ENCODE measurements at places on chromosomes 7 and 10. TPM values are rescaled to one million over a fixed set of nuclear protein-coding genes. Genes with fewer than 3 reads are reported as not detected.
A peak's percentile ranks its signal among the peaks of the same experiment; 100 is the strongest.

DNA sequence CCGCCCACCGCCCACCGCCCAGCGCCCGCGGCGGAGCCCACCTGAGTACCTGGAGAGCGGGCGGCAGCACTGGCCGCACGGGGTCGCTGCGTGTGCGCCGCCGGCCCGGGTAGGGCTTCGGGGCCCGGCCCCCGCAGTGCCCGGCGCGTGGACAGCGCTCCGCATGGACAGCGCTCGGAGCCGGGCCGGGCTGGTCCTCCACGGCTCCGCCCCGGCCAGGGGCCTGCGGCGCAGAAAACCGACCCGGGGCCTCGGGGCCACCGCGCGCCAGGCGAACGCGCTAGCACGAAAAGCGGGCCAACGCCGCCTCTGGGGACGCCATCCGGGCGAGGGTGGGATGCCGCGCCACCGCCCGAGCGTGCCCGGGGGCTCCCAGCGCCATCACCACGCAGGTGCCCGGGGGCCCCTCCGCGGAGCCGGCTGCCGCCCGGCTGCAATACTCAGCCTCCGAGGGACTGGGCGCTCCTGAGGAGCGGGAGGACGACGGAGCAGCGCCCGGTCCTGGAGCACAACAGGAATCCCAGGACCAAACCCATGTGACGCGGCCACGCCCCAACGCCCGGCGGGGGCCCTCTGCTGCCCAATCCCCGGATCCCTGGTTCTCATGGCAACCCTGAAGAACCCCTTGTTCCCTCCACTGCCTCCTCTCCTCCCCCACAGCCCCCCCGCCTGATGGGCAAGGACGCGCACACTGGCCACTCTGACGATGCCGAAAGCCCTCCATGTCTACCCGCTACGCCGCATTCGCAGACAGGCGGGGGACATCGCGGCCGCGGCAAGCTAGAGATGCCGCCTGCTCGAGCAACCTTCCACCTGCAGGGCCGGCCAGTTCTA, at the start of gene GRB10:
TSS of gene GRB10 (minus strand) at position 522 of the 834 bp plus-strand sequence. CDS start 50,574 bp downstream, outside the sequence.
- peak; percentile 89 for DNase-seq

DNA sequence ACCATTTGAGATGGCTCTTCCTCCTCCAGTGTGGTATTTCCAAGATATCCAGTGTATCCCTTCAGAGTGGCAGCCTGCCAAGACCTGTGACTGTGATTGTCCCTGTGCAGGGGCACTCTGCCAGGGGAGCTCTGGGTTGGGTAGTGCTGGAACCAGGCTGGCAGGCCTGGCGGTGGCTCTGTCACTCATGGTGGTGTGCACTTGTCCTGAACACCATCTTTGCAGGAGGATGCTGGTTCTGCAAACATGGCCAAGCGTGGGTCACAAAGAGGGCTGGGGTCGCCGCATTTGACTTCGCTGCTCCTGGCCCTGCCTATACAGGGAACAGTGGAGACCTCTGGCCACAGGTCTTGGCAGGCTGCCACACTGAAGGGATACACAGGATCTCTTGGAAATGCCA, 205.2 kb downstream of the PRPF18 start:
- DNase-seq: peak; percentile 96

DNA sequence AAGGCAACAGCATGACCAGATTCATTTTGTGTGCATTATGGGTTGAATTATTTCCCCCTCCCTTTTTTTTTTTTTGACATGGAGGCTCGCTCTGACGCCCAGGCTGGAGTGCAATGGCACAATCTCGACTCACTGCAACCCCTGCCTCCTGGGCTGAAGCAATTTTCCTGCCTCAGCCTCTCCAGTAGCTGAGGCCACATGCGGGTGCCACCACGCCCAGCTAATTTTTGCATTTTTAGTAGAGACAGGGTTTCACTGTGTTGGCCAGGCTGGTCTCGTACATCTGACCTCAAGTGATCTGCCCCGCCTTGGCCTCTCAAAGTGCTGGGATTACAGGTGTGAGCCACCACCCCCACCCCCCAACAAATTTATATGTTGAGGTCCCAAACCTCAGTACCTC, 42.0 kb downstream of the ZNF783 start:
- no peak for DNase-seq

The CCZ1B gene
- 38.3 TPM for total RNA-seq

Measured in G401 (cell line).